ENCODE measurements at places on chromosomes 6 and 20.

DNA sequence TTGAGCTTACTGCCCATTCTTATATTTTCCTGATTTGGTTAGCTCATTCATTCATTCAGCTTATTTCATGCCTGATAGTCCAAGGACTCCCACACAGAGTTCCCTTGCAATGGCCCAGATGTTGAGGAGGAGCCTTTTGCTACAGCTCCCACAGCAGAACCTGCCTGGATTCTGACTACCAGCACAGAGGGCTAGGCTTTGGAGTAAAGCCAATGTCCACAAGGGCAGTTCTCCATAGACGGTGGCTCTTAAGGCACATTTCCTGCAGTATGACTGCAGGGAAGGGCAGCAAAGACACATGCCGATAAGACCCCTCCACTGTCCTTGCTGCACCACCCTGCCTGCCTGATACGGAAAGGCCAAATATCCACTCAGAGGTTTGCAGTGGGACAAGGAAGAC is 112.3 kb upstream of the SYNDIG1 start:
- no peak for DNase-seq

DNA sequence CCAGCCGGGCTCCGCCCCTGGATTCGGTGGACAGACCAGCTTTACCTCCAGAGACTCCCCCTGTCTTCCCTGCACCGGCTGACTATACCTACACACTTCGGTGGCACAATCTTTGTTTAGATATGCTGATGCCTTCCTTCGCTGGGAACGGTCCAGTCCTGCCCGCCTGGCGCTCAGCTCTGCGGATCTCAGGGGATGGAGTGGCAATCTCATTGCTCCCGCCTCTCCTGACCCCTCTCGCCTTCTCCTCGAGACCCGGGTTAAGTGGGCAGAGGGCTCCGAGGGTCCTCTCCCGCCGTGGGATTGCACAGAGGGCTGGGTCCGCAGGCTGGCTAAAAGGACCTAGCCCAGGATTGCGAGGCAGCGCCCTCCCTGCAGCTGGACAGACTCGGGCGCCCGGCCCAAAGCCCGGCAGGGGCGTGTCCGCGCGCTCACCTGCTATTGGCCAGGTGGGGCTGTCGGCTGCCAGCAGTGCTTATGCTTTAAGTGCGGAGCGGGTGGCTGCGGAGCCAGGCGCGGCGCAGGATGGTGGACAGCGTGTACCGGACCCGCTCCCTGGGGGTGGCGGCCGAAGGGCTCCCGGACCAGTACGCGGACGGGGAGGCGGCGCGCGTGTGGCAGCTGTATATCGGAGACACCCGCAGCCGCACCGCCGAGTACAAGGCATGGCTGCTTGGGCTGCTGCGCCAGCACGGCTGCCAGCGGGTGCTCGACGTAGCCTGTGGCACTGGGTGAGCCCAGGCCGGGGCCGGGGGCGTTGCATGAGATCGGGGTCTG is at the start of gene GNMT:
TSS of gene GNMT (plus strand) at position 512 of the 777 bp plus-strand sequence. CDS start at position 526, 14 bp downstream.
- DNase-seq = peak; percentile 25

GRCh38 chr6:31139599-31139998 is 733 bp upstream of the PSORS1C2 start:
- peak; percentile 78 for DNase-seq

- DNase-seq = peak; percentile 61
These were observed 441.0 kb upstream of the MARCKS start for GRCh38 chr6:113416170-113416569.

- peak; percentile 41 for DNase-seq
These were observed 838.0 kb downstream of the DHX35 start for GRCh38 chr20:39800111-39800510.

DNA sequence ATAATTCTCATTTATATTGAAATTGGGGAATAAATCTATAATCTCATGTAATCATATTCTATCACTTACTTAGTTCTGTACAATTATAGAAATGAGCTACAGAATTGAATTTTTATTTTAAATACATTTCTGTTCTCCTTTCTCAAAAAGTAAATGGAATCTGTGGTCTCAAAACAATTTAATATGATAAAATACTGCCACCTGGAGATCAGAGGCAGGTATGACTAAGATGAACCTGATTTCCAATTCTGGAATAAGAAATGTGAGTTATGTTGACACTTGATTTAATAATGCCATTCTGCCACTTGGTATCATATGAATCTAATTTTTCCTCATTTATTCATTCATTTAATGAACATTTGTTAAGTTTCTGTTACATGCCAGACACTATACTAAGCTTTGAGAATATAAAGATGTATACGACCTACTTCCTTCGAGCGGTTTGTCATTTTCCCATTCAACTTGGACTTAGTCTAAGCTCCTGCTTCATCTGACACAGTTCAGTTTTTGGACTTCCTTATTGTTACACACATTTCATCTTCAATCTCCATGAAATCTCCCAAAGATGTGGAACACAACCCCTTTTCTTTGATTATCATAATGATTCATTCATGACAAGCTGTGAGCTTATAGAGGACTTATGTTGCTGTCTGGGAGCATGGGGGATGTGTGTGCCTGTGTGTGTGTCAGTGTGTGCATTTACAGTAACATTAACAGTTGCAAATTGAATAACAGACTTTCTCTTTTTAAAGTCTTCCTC is 7.5 kb upstream of the CCDC28A start:
- peak; percentile 26 for DNase-seq

GRCh38 chr20:21235484-21236445 is 67.4 kb upstream of the XRN2 start:
- peak; percentile 66 for DNase-seq

DNA sequence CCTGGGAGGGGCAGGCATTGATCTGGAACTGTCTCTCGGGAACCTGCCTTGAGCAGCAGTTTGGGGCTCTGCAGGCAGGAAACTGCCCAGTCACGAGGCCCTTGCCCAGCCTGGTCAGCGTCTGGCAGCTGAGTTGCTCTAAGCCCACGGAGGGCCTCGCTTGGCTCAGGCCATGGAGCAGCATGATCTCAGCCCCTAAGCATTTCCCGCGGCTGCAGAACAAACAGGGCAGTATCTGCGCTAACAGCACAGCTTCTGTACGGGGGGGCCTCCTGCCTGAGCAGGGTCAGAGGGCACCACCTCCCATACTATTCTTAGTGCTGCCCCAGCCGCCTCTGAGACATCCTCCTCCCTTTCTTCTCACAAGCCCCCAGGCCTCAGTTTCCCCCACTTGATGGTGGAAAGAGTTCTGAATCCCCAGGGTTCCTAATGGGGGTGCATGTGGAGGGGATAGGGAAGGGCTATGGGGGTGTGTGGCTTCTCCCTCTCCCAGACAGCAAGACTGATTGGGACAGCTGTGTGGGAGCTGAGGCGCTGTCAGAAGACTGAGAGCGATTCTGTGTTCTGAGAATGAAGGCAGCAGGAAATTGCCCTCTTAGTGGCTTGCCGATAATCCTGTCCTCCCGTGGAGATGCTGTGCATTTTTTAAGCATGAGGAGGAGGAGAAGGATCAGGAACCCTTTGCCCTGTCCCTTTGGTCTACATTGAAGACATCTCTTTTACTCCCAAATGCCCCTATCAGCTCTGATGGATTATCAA is 46.4 kb downstream of the MOCS1 start:
- peak; percentile 98 for DNase-seq

DNA sequence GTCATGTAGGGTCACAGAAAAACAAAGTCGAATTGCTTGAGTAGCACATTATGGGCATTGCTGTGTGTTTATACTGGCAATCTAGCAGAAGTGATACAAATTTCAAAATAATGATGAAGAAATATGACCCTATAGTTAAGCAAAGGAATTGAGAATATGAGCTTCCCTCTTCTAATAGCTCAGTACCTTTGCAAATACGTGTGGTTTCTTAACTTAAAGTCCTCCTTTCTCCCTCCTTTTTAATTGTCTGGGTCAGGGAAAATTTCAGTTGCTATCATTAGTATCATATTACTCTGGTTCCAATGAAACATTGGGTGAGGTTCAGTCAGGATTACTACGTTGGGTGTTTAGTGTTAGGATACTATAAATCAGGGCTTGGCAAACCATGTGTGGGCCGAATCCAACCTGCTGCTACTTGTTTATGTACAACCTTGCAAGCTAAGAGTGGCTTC is 166.8 kb upstream of the CARMIL1 start:
- no peak for DNase-seq
